ENCODE measurements at places on chromosomes 3 and 15.

DNA sequence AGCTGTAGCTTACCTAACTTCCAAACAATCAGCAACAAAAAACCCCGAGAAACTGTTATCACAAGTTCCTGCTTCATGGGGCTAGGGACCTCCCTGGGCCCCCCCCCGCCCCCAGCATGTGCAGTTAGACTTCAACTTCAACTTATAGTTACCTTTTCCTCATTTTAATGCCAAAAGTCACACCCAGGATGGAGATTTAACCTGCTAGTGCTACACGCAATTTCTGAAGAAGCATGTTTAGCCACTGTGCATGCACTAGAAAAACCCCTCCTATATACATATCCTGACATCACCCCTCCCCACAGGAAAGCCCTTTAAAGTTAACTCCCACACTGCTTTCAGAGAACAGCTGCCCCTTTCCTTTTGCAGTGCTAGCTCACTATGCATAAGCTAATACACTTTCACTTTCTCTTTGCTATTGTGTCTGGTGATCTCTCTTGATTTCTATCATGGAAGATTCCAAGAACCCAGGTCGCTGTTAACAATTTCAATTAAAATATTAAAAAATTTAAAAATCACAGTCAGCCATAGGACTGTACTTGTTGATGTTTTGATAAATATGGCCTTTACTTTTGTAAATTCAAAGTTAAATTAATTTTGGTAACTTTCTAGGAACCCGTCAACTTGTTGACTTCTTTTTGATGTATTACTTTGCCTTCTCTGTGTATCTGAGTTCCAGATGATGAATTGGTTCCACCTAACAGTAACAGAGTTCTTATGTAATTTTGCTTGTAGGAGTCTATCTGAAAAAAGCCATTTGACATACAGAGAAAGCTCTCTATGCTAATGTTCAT is 75.2 kb upstream of the ACAD9 start:
- DNase-seq: no peak

DNA sequence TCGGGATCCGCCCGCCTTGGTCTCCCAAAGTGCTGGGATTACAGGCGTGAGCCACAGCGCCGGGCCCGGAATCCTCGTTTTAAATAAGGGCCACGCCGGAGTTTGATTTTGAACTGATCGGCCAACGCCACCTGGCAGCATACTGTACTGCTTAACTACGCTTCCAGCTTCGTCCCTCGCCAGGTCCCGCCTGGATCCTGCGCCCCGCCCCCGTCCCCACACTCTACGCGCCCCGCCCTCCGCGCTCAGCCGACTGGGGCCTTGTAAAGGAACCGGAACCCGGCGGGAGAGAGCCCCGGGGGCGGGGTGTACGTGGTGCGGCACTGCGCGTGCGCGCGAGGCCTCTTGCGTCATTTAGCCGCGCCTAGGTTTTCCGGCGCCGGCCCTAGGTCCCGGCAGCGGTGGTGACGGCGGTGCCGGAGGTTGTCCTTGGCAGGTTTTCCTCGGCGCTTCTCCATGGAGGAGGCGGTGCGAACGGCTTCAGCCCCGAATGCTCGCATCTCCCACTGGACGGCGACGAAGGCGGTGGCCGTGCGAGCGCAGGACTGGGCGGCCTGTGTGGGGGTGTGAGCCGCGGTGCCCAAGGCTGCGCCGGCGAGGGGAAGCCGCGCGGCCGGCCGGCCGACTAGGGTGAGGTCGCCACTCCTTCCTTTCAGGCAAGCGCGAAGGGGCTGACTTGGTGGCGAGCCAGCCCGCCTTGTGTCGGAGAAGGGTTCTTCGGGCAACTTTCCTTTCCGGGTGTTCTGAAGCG is at the start of gene NIPA2:
Gene NIPA2 (plus strand): TSS at position 375 of the 751 bp plus-strand sequence. CDS start 13,066 bp downstream, outside the sequence.
- DNase-seq: peak; percentile 92

DNA sequence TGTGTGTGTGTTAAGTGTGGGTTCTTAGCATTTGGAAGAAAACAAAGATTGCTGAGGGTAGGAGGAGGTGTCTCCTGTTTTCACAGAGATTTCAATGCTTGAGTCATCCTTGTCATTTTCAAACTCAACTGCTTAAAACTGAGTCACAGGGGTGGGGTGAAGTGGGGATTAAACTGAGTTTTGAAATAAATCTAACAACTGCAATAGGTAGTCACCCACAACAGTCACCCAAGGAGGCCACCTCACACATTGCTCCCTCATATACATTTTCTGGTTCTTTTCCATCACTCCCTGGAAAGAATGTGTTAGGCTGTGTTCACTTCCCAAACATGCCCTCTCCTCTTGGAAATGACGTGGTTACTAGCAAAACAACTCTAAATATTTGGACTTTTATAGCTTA is 187.7 kb upstream of the CMC1 start:
- no peak for DNase-seq

DNA sequence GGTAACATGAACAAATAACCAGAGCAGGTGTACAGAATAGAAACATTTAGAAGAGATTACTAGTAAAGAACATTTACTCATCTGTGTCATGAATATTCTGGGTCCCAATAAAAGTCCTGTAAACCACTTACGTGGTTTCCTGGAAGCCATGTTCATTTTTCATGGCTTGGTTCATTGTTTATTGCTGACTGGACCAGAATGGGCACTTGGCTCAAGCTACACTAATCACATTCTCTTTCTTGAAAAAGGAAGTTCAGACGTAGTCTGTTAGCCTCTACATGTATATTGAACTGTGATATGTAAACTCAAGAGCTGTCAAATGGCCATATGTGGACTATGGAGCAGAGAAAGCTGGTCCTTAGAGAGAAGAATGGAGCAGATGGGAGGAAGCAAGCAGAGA is 138.3 kb upstream of the FAM3D start:
- no peak for DNase-seq
